RWPE1 (cell line): ENCODE measurements at places on chromosomes 4 and X.

DNA sequence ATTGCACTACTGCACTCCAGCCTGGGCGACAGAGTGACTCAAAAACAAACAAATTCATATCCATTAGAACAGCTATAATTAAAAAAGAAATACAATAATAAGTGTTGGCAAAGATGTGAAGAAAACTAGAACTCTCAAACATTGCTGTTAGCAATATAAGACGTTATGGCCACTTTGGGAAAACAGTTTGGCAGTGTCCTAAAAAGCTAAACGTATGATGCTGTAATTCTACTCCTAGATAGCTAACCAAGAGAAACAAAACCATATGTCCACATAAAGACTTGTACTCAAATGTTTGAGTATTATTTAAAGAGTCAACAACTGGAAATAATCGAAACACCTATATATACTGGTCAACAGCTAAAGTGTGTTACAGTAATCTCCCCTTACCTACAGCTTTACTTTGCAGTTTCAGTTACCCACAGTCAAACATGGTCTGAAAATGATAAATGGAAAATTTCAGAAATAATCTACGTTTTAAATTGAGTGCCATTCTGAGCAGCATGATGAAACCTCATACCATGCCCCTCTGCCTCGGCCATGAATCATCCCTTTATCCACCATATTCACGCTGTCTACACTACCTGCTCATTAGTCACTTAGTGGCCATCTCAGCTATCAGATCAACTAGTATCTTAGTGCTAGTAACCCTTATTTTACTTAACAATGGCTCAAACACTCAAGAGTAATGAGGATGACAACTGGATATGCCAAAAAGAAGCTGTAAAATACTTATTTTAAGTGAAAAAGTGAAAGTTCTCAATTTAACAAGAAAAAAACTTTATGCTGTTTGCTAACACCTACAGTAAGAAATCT, 4.9 kb downstream of the ELF2 start:
- peak; percentile 45 for DNase-seq

DNA sequence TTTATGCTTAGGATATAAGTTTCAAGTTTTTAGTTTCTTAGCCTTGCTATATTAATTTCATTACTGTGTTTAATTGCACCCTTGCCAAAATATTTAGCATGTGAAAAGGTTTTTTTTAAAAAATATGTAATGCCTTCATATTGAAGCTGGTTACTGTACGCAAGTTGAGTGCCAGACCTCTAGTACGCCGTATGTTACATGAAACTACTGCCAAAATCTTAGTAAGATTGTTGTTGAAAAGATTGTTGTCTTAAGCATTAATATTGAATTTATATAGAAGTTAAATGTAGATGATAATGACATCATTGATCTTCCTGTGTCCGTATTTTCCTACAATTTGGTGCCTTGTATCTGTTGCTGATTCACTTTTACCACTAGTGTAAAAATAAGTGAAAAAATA, 37.1 kb downstream of the FAM133A start:
- DNase-seq = no peak

- DNase-seq = peak; percentile 79
Measured at GRCh38 chr4:11614426-11614825, 185.7 kb upstream of the HS3ST1 start.

GRCh38 chrX:151359931-151360871, 36.8 kb upstream of the VMA21 start:
- peak; percentile 4 for DNase-seq

GRCh38 chrX:16573781-16574180, 76.2 kb upstream of the S100G start:
- DNase-seq = no peak

DNA sequence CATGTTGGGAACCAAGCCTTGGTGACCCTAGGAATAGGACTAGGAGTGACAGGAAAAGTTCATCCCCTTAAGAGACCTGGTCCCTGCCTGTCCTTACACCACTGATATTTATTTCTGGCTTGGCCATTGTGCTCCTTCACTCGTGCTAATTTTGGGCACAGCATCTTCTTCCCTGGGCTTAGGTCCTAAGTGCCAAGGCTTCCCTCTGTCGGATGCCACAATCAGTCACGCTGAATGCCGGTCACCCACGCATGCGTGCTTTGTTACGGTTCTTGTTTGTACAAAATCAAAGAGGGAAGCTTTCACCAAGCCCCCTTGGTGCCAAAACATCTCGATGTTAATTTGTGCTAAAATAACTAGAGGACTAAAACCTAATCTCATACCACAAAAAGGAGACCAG, 17.4 kb upstream of the MAP3K15 start:
- no peak for DNase-seq

- DNase-seq = peak; percentile 23
Measured at GRCh38 chr4:52833941-52834525, 28.1 kb upstream of the RASL11B start.

- no peak for DNase-seq
Measured at GRCh38 chr4:41878170-41878969, 56.9 kb upstream of the TMEM33 start.

GRCh38 chr4:3323071-3323481, 30.3 kb downstream of the RGS12 start:
- no peak for DNase-seq

DNA sequence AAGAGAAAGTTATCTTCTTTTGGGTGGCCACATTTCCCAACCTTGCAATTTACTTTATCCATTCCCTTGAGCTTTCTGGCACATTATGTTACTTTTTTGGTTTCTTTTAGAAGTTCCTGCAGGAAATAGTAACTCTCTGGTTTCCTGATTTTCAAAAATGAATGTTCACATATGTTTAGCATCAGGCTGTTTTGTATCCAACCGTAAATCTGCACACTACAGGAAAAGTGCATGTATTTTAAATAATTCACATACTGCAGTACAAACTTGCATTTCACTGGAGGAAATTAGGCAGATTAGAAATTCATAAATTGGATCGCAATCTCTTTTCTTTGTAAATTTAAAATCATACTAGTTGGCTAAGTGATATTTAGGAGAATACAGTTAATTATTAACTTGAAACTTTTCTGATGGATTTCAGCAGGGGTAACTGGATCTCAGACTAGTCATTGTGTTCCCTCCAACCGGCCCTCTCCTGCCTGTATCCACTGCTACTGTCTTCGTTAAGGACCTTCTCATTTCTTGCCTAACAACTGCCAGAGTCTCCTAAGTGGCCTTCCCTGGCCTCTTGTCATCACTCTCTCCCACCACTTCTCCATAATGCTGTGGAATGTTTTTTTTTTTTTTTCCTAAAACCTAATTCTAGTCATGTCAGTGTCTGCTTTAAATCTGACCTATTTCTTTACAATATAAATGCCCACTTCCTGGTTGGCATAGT, 137.2 kb downstream of the UNC5C start:
- DNase-seq = no peak

GRCh38 chr4:173529477-173530325, at the start of gene HAND2:
Gene HAND2 (minus strand): TSS chr4:173530229. CDS start chr4:173529289, 940 bp downstream.
- no peak for DNase-seq

DNA sequence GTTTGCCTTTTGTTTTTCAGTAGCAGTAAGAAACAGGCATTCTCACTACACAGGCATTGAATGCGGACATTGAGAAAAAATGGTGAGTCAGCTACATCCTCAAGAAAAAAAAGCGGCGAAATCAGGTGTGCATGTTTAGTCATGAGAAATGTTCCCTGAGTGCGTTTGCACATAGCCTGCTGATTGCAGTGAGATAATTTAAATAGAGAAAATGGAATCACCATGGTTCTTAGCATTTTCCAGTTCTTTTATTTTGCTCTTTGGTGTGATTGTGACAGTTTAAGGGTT, 54.1 kb upstream of the CLDN34 start:
- DNase-seq = peak; percentile 60

- no peak for DNase-seq
Measured at GRCh38 chr4:79772510-79772909, 300.5 kb downstream of the ANTXR2 start.
